ENCODE measurements at places on chromosomes 7 and 10. TPM values are rescaled to one million over a fixed set of nuclear protein-coding genes. Genes with fewer than 3 reads are reported as not detected.

DNA sequence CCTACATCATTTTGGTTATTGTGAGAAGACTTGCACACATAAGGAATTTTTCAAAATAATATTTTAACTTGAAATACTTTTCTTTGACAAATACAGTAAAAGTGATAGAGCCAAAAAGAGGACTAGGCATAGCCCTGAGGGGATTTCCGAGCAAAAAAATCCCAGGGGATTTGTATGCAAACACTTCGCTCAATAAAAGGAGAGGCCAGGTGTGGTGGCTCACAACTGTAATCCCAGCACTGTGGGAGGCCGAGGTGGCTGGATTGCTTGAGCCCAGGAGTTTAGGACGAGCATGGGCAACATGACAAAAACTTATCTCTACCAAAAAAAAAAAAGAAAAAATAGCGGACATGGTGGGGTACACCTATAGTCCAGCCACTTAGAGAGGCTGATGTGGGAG lies 193.0 kb downstream of the PCDH15 start:
- H3K36me3 ChIP-seq: no peaks in the 10 kb centered on the region
- H3K4me1 ChIP-seq: no peaks in the 10 kb centered on the region
- DNase-seq: no peak
- no peak overlapping the region for H3K4me3 ChIP-seq
- H3K27ac ChIP-seq: no peak overlapping the region

DNA sequence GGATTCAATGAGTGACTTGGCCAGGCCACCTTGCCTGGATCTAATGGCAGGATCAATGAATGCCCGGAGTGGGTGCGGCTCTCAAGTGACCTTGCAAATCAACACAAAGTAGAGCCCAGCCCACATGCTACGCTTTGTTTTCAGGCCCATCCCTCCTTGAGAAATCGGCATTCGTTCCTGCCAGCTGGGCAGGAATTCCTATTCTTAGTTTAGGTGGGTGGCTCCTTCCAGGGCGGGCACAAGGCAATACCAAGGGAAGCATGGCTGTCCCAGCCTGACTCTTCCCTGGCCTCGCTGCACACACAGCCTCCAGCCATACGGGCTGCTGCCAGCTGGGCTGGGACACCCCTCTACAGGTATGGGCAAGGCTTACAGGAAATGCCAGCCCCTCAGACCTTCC lies 119.3 kb downstream of the SH3PXD2A start:
- H3K27ac ChIP-seq: no peak overlapping the region
- no peaks in the 10 kb centered on the region for H3K36me3 ChIP-seq
- no peaks in the 10 kb centered on the region for H3K27me3 ChIP-seq

ARF5 gene
- polyA plus RNA-seq: 144 TPM

- no peaks in the 10 kb centered on the region for H3K4me1 ChIP-seq
- no peaks in the 10 kb centered on the region for H3K27me3 ChIP-seq
- H3K27ac ChIP-seq: no peak overlapping the region
- H3K4me3 ChIP-seq: no peak overlapping the region
- H3K36me3 ChIP-seq: no peaks in the 10 kb centered on the region
These were observed 182.7 kb upstream of the LYZL2 start for GRCh38 chr10:30812018-30812851.

MRPS24 gene
- 187 TPM for polyA plus RNA-seq

- DNase-seq: no peak
- no peaks in the 10 kb centered on the region for H3K36me3 ChIP-seq
- peaks cover 4% of the 10 kb centered on the region for H3K27me3 ChIP-seq
- no peaks in the 10 kb centered on the region for H3K4me1 ChIP-seq
- no peak within 1 kb of the TSS for H3K27ac ChIP-seq
These were observed at the start of gene ITGB8 for GRCh38 chr7:20330239-20330927. TSS of gene ITGB8 (plus strand) at chr7:20330900. CDS start at chr7:20331807, 907 bp downstream.

- H3K4me3 ChIP-seq: no peak overlapping the region
- no peaks in the 10 kb centered on the region for H3K36me3 ChIP-seq
- H3K4me1 ChIP-seq: no peaks in the 10 kb centered on the region
- DNase-seq: no peak
- no peaks in the 10 kb centered on the region for H3K27me3 ChIP-seq
These were observed 223.0 kb downstream of the SNX10 start for GRCh38 chr7:26514633-26515032.

- peak; percentile 6 for DNase-seq
- peaks cover under 1% of the 10 kb centered on the region for H3K27me3 ChIP-seq
- H3K27ac ChIP-seq: no peak overlapping the region
- H3K4me1 ChIP-seq: no peaks in the 10 kb centered on the region
- H3K4me3 ChIP-seq: no peak overlapping the region
These were observed 14.3 kb downstream of the GHRHR start for GRCh38 chr7:30977896-30978564.

DNA sequence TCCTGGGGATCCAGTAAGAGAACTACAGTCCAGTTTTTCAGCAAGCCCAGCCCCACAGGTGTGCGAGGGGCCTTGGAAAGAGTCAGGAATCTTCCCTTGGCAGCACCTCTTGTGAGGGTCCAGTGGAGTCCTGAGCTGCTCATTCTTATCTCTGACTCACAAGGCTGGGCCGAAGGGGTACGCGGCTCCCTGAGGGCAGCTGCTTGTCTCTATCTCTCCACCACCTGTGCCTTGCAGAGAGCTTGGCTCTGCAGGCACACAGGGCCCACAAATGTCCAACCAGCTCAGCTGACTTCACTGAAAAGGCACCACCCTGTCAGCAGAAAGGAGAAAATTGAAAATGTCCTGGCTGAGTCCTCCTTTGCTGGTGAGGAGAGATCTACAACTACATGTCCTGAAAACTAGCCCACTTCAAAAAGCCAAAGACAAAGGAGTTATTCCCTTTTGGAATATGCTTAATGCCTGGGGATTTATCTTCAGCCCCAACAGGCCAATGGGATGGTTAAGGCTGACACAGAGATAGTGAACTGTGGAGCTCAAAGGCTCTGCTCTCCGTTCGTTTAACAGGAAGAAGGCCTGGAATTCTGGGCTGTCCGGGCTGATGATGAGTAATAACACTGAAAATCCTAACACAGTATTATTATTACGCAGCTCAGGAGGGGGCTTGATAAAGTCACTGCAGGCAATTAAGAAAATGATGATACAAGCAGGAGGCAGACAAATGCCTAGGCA lies 23.4 kb downstream of the UROS start:
- no peaks in the 10 kb centered on the region for H3K36me3 ChIP-seq
- H3K27me3 ChIP-seq: no peaks in the 10 kb centered on the region
- no peak for DNase-seq
- no peak overlapping the region for H3K4me3 ChIP-seq
- H3K27ac ChIP-seq: no peak overlapping the region

GRCh38 chr7:123712619-123713018 lies 36.2 kb downstream of the WASL start:
- H3K36me3 ChIP-seq: peaks cover 10% of the 10 kb centered on the region
- DNase-seq: no peak
- no peaks in the 10 kb centered on the region for H3K27me3 ChIP-seq
- no peak overlapping the region for H3K27ac ChIP-seq
- no peak overlapping the region for H3K4me3 ChIP-seq
- peaks cover 27% of the 10 kb centered on the region for H3K4me1 ChIP-seq

WBP1L gene
- 30.3 TPM for polyA plus RNA-seq

PNLIP gene
- not detected for polyA plus RNA-seq

DNA sequence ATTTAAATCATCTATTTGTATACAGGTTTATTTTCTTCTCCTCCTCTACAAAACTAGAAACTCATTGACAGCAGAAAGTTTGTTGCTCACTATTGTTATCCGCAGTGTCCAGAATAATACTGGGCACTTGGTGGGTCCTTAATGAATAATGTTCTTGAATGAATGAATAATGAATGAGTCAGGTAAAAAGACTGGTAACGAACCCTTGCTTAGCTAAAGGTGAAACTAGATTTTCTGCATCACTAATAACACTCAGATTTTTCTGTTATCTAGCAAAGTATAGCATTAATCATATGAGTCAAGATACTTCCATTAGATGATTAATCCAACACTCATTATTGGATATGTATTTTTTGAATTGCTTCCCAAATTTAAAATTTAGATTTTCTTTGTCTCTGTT lies 953.2 kb downstream of the SORCS3 start:
- H3K36me3 ChIP-seq: no peaks in the 10 kb centered on the region
- no peaks in the 10 kb centered on the region for H3K27me3 ChIP-seq
- H3K27ac ChIP-seq: no peak overlapping the region
- no peak for DNase-seq

- no peak overlapping the region for H3K27ac ChIP-seq
- no peaks in the 10 kb centered on the region for H3K27me3 ChIP-seq
- H3K4me1 ChIP-seq: no peaks in the 10 kb centered on the region
- H3K36me3 ChIP-seq: no peaks in the 10 kb centered on the region
These were observed 18.5 kb downstream of the PTN start for GRCh38 chr7:137324796-137325696.

GRCh38 chr7:133365917-133366316 lies 113.0 kb downstream of the EXOC4 start:
- H3K27ac ChIP-seq: no peak overlapping the region
- no peak for DNase-seq
- no peaks in the 10 kb centered on the region for H3K36me3 ChIP-seq
- no peak overlapping the region for H3K4me3 ChIP-seq
- H3K27me3 ChIP-seq: no peaks in the 10 kb centered on the region
- no peaks in the 10 kb centered on the region for H3K4me1 ChIP-seq

- no peaks in the 10 kb centered on the region for H3K27me3 ChIP-seq
- DNase-seq: no peak
- H3K36me3 ChIP-seq: no peaks in the 10 kb centered on the region
- H3K4me3 ChIP-seq: no peak overlapping the region
These were observed 2.3 kb downstream of the FAM107B start for GRCh38 chr10:14772399-14772798.

WNT2 gene
- polyA plus RNA-seq: not detected

- H3K36me3 ChIP-seq: no peaks in the 10 kb centered on the region
- no peaks in the 10 kb centered on the region for H3K27me3 ChIP-seq
- no peak overlapping the region for H3K27ac ChIP-seq
- DNase-seq: no peak
- no peaks in the 10 kb centered on the region for H3K4me1 ChIP-seq
- H3K4me3 ChIP-seq: no peak overlapping the region
These were observed 4.1 kb downstream of the PRSS2 start for GRCh38 chr7:142774826-142775225.

ERVW-1 gene
- polyA plus RNA-seq: not detected

DNA sequence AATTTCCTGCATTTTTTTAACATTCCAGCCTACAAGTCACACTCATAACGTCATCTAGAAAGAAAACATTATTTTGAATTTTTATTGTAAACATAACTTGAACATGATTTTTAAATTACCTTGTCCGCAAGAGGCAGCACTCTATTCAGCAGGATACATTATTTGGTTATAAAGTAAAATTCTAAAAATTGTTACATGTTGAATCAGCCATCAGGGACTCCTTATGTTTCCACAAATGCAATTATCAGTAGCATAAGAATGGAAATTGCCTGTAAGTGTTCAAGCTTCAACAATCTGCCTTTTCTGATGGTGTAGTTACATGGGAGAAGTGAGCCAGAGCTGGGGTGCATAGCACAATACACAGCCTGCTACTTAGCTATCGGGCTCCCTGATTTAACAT lies 97.5 kb downstream of the ZNF365 start:
- no peaks in the 10 kb centered on the region for H3K27me3 ChIP-seq
- H3K4me3 ChIP-seq: no peak overlapping the region
- no peak overlapping the region for H3K27ac ChIP-seq

DNA sequence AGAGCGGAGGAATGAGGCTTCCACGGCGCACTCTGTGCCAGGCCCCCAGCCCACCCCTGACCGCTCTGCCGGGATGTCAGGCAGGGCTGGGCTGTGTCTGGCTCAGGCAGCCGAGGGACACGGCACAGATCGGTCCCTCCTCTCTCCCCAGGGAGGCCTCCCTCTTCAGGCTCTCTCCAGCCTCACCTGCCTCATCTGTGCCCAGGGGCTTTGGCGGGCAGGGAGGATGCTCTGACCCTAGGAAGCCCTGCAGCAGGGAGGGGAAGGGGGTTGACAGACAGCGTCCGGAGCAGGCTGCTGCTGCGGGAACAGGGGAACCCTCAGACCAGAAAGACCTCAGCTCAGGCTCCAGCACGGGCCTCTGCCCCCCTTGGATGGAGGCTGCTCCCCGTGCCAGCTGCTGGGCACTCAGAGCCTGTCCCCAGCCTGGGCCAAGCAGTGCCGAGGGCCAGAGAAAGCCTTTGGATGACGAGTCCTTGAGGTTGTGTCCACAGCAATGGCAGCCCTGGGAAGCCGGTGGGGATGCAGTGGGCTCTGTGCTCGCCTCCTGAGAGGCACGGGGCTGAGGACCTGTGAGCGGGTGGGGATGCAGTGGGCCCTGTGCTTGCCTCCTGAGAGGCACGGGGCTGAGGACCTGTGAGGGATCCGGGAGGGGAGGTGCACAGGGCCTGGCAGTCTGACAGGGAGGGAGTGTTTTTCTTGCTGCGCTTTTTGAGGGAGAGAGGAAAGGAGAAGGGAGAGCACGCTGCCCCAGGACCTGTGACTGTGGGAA lies 66.9 kb downstream of the FOXL3 start:
- peaks cover 28% of the 10 kb centered on the region for H3K4me1 ChIP-seq
- H3K27ac ChIP-seq: no peak overlapping the region
- no peaks in the 10 kb centered on the region for H3K27me3 ChIP-seq
- no peak overlapping the region for H3K4me3 ChIP-seq

CREB5 gene
- not detected for polyA plus RNA-seq

- H3K27ac ChIP-seq: no peak overlapping the region
- H3K36me3 ChIP-seq: no peaks in the 10 kb centered on the region
- peaks cover 13% of the 10 kb centered on the region for H3K4me1 ChIP-seq
- H3K4me3 ChIP-seq: no peak overlapping the region
These were observed 29.4 kb upstream of the SGMS1 start for GRCh38 chr10:50653142-50653541.

GRCh38 chr7:93945083-93945482 lies 23.5 kb downstream of the GNG11 start:
- no peak for DNase-seq
- H3K27ac ChIP-seq: no peak overlapping the region
- no peak overlapping the region for H3K4me3 ChIP-seq
- no peaks in the 10 kb centered on the region for H3K4me1 ChIP-seq
- H3K36me3 ChIP-seq: no peaks in the 10 kb centered on the region

STEAP4 gene
- not detected for polyA plus RNA-seq

DNA sequence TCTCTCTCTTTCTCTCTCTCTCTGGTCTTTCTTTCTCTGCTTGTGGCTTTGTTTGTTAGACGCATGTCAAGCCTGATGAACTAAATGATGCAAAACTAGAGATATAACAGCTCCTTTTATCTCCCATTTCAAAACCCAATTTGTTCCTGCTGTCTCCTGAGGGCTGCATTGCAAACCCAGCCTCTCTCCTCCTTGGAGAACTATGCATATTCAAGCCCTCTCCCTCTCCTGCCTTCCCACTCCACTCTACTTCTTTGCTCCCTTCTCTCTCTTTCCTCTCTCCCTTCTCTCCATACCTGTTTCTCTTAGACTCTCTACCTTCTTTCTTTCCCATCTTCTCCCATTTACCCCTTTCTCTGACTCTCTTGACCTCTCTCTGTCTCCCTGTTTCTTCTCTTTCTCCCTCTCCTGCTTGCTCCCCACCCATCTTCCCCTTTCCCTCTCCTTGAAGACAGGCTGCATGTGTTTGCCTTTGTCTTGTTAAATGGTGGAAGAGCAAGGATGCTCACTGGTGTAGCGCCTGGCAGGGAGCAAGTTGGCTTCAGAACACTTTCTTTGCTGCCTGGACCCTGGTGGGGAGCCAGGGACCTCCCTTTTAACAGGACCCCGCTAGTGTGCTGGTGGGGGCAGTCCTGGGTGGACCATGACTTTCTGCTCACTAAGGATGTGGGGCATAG lies 142.9 kb downstream of the CDH23 start:
- no peak for DNase-seq
- no peaks in the 10 kb centered on the region for H3K36me3 ChIP-seq
- H3K4me3 ChIP-seq: no peak overlapping the region
- no peak overlapping the region for H3K27ac ChIP-seq
- H3K27me3 ChIP-seq: no peaks in the 10 kb centered on the region

GPR85 gene
- not detected for polyA plus RNA-seq

INMT gene
- polyA plus RNA-seq: not detected

- no peak overlapping the region for H3K27ac ChIP-seq
- DNase-seq: no peak
- H3K36me3 ChIP-seq: no peaks in the 10 kb centered on the region
- H3K4me1 ChIP-seq: no peaks in the 10 kb centered on the region
- no peak overlapping the region for H3K4me3 ChIP-seq
- peaks cover 3% of the 10 kb centered on the region for H3K27me3 ChIP-seq
These were observed 45.5 kb downstream of the NRAP start for GRCh38 chr10:113618338-113618737.

Data from naive thymus-derived CD4-positive, alpha-beta T cell (primary cell).